ENCODE measurements at places on chromosomes 1 and 21. TPM values are rescaled to one million over a fixed set of nuclear protein-coding genes. Genes with fewer than 3 reads are reported as not detected.

DNA sequence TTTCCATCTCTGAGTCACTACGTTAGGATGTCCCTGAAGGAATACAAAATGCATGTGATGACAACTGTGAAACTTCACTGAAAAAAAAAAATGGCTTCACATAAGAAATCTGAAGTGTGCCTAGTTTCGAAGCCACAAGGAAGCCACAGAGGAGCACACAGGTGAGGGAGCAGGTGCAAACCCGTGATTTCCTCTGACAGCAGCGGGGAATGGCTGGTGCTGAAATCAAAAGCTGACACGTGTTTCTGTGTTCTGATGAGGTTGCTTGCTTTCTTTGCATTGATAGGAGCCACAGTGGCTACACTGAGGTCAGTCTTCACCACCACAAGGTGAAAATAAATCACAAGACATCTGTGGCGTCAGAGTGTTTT, 105.7 kb upstream of the TLR5 start:
- DNase-seq = no peak

DNA sequence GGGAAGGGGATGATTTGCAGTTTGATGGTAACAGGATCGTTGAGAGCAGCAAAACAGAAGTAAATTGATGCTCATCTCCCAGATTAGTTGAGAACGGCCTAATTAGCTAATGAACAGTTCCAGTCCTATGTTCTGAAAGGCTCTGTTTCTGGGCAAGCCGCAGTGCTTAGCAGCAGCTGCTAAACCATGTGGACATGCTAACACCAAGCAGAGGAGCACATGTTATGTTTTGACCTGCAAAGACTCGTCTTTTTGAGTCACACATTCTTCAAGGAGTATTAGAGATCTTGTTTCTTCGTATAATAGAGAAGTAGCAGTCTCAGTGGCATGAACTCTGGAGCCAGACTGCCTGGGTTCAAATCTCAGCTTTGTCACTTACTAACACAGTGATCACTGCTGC, 58.1 kb downstream of the CACNA1E start:
- DNase-seq = no peak

GRCh38 chr1:37186246-37186756, 152.0 kb upstream of the GRIK3 start:
- DNase-seq = no peak

DNA sequence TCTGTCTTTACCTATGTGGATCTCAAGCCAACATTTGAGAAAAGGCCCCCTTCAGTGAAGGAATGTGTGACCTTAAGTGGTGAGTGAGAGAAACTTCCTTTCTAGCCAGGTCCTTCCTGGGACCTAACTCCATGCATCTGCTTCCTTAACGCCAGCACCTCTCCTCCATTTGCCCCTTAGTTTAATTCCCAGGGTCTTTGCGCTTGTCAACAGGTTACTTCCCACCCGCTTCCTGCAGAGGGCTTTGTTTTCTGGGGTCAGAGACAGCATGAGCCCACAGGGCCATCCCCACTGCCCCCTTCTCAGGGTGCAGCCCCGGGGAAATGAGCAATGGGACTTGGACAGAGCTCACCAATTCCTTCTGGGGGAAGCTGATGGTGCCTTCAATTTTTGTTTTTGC, 54.8 kb downstream of the EVA1C start:
- no peak for DNase-seq

- DNase-seq = peak; percentile 94
These were observed at the start of gene KDF1 for GRCh38 chr1:26959722-26960624. TSS of gene KDF1 (minus strand) at chr1:26960468. CDS start at chr1:26952380, 8,088 bp downstream.

- DNase-seq = no peak
These were observed 56.7 kb downstream of the RIPK4 start for GRCh38 chr21:41709965-41710822.

DNA sequence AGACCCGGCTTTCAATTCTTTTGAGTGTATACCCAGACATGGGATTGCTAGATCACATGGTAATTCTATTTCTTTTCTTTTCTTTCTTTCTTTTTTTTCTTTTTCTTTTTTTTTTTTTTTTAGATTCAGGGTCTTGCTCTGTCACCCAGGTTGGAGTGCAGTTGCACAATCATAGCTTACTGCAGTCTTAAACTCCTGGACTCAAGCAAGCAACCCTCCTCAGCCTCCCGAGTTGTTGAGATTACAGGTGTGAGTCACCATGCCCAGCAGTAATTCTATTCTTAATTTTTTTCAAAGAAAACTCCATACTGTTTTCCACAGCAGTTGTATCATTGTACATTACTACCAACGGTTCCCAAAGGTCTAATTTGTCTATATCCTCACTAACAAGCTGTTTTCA, 13.5 kb upstream of the RNF186 start:
- DNase-seq = peak; percentile 27

The ATP6V1G3 gene
- polyA plus RNA-seq = not detected

The IL10 gene
- 0.49 TPM for polyA plus RNA-seq

The MAP3K6 gene
- polyA plus RNA-seq = 20.4 TPM

The TRABD2B gene
- polyA plus RNA-seq = 2.3 TPM

The ATAD3B gene
- polyA plus RNA-seq = 33.2 TPM
